NCI-H524 (cell line): ENCODE measurements at places on chromosomes 11 and 22.
A peak's percentile ranks its signal among the peaks of the same experiment; 100 is the strongest.

DNA sequence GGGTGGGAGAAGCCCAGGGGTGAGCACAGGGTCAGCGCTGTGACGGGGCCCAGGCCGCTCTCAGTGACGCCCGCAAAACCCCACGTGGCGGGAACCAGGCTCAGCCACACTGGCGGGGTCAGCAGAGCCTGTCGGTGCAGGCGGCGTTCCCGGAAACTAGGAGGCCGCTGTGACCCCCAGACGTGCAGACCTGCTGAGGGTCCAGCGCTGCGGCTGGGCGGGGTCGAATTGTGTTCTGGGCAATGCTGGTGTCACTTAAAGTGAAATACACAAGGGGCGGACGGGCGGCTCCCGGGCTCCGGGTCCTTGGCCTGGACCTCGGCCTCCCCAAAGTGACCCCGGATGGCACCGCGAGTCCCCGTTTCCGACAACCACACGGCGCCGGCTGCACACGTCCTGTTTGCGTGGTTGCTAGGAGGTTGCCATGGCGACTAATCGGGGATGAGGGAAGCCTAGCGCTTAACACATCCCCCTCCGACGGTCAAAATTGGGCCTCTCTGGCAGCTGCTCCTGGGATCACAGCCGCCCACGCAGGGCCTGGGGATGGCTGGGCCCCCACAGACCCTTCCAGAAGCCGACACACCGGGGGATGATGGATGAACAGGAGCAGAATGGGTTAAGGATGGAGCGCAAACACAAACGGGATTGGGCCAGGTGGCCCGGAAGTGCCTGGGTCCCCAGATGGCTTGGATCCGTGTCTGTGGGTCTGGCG, 81.7 kb upstream of the PRR5 start:
- peak; percentile 97 for DNase-seq

DNA sequence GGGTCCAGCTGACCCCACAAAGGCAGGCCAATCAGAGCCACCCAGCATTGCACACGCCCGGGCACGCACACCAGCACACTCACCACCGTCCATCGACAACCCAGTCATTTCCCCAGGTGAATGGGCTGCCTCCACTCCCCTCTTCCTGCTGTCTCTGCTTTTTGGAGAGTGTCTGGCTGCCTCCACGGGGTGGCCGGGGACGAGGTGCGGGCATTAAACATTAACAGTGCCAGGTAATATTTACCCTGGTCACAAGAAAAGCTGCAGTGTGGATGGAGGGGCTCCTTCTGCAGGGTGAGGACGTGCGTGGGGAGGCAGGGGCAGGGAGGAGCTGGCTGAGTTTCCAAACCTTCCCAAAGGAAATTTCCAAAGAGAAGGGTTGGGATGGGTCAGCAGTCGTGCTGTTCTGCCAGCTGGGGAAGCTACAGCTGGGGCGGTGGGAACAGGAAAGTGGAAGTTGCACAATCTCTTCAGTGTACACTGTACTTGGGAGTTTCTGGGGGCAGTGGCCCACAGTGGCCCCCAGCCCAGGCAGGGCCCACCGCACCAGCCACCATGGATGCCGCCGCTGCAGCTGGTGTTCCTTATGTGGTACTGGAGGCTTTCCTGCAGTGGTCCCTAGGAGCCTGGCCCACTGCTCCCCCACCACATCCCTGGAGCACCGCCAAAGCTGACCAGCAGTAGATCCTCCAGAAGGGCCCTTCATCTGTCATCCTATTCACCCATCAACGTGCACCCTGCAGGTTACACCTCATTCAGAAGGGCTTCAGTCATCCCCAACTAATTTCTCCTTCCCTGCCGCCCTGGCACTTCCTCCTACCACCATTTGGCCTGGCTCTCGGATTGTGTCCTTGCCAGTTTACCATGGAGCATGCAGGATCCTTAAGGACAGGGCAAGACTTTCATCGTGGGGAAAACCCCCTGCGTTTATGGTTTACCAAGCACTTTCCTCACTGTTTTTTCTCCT, at the start of gene FXYD2:
Gene FXYD2 (minus strand): TSS at position 174 of the 967 bp plus-strand sequence. CDS start 66 bp downstream, at position 108.
- peak; percentile 10 for DNase-seq

DNA sequence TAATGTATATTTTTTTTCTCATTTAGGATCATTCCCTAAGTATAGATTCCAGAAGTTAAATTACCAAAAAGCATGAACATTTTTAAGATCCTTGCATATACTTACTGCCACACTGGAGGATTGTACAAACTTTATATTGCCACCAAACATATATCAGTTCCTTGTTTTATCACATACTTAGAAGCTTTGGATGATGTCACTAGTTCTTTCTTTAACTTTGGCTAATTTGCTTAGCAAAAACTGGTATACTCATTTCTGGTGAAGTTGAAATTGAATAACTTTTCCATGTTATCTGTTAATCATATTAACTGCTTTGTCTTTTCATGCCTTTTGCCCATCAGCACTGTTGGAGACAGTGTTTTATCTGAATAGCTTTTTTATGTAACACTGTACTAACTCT, 31.6 kb upstream of the PRDM10 start:
- no peak for DNase-seq

- DNase-seq, result no peak
These were observed 170.0 kb downstream of the NCAM1 start for GRCh38 chr11:113131036-113131775.

DNA sequence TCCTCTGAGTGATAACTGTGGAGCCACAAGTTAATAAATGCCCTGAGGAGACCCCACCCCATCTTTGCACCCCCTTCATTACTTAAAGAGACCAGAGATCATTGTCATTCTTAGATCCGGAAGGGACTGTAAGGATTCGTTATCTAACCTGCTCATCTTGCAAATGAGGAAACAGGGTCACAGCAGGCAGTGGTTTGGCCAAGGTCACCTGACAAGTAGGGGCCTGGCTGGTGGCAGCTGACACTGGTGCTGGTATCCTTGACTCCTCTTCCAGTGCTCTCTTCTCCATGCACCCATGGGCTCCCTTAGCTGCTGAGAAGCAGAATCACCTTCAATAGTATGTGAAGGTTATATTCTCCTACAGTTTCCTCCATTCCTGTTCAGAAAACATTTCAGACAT, 151.6 kb downstream of the GRIK4 start:
- DNase-seq, result no peak

GRCh38 chr11:112965656-112966055, 4.4 kb downstream of the NCAM1 start:
- peak; percentile 75 for DNase-seq
